Activated CD4-positive, alpha-beta T cell treated with anti-CD3 and anti-CD28 coated beads, Interleukin-10, Interleukin-2, amounts not matched to agents 100 ng/mL and 50 ng/mL, durations not matched to agents 16 hours and 8 hours (primary cell): ENCODE measurements at places on chromosomes 7 and 10.

DNA sequence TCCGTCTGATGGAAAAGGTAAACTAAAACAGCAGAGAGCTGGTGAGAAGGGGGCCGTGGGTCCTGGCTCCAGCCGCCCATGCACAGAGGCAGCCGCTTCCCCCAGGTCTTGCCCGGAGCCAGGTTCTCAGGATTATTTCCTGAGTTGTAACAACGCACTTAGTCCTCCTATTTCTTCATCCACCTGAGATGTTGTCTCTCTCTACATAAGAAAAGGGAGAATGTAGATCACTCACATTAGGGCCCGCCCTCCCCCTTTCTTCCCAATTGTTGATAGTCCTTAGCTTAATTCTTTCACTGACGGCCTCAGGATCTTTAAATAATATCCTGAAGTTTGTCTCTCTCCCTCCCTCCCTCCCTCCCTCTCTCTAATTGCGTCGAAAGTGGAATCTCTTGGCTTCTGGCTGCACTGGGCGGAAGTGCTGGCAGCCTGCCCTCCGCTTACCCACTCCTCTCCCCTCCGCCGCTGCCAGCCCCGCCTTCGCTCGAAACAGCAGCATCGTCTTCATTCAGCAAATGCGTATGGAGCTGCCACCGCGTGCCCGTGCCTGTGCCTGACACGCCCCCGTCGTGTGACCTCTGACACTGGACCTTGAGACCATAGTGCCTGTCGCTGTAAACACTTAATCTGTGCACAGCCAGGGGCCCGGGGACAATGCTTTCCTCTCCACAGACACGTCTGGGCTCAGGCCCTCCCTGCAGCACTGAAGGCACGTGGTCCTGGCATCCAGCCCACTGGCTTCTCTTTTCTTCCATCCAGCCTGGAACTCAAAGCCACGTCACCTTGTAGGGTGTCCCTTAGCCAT is 174.5 kb upstream of the PPP2R2D start:
- DNase-seq, result no peak

DNA sequence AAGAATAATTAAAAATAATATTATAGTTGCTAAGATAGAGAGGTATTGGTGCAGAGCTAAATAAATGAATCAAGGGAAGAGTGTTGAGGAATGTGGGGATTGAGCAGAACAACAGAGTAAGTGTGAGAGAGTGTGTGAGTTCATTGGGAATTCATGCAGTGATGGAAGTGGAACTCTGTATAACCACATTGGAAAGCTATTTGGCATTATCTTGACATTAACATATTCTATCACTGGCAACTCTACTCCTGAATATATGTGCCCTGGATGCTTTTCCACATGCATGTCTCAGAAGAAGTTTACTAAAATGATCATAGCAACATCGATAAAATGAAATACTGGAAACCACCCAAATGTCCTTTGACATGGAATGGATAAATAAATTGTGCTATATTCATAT is 164.1 kb downstream of the SEMA3E start:
- no peak for DNase-seq

GRCh38 chr7:70696201-70696754 is 435.7 kb upstream of the GALNT17 start:
- DNase-seq, result no peak

- DNase-seq, result peak; percentile 17
Measured at GRCh38 chr10:24451325-24451820, 242.4 kb downstream of the KIAA1217 start.

- no peak for DNase-seq
Measured at GRCh38 chr10:35365994-35366393, 29.7 kb downstream of the CCNY start.

DNA sequence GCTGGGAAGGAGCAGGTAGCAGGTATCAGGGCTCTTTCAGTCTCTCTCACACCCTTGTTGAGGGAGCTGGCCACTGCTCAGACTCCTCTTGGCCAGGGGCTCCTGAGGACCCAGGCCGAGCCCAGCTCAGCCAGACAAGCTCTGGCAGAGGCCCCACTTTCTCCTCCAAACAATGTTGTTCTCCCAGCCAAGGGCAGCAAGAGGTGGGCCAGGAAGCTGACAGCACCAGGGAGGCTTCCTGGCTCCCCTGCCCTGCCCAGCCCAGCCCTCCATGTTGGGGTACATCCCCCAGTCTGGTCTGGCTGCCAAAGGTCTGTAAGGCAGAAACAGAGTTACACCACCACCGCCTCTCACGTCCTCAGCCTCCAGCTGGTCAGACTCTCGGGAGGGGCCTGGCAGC is 33.9 kb upstream of the COL13A1 start:
- no peak for DNase-seq

GRCh38 chr7:43671521-43671920 is 57.8 kb downstream of the COA1 start:
- DNase-seq, result no peak

DNA sequence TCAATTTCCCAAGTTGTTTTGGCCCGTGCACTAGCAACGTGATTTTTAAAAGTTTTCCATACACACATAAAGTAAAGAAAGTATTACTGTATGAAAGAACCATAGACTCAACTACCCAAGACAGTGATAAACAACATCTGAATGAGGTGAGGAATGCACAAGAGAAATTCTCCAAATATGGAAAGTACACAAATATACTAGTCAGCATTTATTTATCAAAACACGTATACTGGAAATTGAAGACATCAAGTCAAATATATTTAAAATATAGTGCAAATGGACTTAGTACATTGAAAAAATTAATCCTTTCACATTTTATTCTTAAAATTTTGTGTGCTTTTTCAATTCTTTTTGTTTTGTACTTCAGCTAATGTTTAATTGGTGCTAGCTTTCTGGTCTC is 143.6 kb downstream of the ARL4A start:
- no peak for DNase-seq

- DNase-seq, result peak; percentile 57
Measured at GRCh38 chr10:24822590-24822989, 98.9 kb upstream of the ARHGAP21 start.

DNA sequence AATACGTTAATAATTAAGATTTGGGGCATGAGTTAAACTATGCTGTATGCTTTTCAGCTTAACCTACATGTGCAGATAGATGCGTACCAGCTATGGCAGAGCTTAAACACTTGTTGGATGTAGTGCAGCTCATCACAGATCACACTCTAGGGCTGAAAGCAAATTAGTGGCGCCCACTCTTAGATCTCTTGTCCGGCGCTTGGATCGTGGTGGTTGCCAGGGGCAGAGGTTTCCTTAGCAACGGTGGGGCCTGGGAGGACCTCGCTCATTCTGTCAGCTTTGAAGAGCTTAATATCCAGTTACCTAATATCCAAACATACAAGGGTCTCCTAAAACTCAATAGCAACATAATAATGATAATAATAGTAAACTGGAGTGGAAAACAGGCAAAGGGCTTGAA is 548.2 kb upstream of the PFKP start:
- DNase-seq, result no peak

DNA sequence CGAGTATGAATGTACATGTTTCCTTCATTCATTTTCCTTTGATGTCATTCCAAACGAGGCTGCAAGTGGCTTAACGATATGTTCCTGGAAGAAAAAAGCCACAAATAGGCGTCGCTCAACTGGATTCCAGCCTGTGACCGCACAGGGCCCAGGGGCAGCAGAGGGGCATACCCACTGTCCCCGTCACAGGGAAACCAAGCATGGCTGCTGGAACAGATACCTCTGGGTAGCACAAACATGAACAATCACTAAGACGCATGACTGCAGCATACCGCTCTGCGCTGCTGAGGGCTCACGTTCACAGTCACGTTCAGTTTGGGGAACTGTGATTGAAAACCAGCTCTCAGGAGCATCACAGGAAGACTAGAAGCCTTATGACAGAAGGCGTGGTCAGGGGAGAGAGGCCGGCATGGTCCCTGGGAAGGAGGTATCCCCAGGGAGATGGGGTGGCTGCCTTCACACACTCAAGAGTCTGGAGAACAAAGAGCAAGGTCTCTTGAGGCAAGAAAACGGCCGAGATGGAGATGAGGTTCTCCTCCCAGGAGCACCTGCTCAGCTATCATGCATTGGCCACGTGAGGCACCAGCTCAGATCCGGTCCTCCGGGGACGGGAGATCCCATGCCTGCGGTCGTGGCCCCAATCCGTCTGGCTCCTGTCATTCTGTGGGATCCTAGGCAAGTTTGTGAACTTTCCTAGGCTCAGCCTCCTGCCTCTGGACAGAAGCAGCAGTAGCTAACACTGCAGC is 213.6 kb downstream of the DIP2C start:
- DNase-seq, result no peak

GRCh38 chr7:30618961-30619360 is 24.3 kb downstream of the GARS1 start:
- no peak for DNase-seq

DNA sequence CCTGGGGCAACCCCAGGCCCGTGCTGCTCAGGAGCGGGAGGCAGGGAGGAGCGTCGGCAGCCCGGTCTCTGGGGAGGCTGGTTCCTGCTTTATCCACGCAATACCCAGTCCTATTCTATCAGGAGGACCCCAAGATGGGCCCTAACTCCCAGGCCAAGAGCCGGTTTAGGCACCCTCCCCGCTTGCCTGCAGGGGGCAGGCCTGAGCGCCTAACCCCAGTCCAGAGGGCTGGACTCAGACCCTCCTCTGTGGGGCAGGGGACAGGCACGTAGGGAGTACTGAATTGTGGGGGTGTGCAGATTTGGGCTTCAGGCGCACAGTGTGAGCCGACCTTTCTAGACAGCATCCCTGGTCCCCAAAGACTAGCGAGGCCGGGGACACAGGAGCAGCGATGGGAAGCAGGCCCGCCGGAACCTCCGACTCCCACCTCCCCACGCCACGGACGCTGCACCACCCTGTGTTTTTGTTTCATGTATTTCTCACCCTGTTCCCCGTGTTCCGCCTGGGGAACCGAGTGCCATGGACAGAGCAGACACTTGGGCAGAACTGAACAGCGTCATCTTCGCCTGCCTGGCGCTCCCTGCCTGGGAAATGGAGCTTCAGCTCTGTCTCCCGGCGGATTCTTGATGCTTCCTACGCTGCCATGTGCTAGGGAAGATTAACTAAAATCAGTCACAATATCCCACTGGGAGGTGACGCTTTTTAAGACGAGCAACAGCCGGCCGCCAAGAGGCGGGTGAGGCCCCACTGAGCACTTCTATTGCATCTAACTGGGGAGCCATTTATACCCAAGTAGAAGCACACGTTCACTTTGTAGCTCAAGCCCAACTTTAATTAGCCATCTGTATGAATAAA is 5.3 kb downstream of the NUDT1 start:
- DNase-seq, result peak; percentile 47

GRCh38 chr10:78455811-78456210 is 422.1 kb downstream of the RPS24 start:
- no peak for DNase-seq

- no peak for DNase-seq
Measured at GRCh38 chr10:117318909-117319308, 56.3 kb downstream of the PDZD8 start.

GRCh38 chr10:75935650-75936400 is 504.4 kb downstream of the LRMDA start:
- no peak for DNase-seq

GRCh38 chr7:74288034-74288881 is 949 bp upstream of the CLIP2 start:
- DNase-seq, result no peak

GRCh38 chr7:41197769-41198168 is 505.1 kb downstream of the INHBA start:
- DNase-seq, result no peak

DNA sequence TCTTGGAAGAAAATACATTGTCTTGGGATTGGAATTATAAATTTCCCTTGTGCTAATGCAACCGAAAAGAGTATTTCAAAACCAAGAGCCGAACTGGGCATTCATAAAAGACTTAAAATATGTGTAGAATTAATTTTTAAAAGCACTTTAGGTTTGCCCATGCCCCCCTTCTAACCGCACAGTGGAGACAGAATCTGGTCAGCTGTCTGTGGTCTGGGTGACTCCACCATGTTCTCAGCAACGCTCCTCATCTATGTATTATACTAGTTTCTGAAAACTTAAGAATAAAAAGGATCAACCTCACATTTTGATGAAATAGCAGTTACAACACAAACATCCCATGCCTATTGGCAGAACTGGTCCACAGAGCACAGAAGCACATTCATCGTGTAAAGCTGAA is 192.6 kb upstream of the C7orf33 start:
- no peak for DNase-seq

DNA sequence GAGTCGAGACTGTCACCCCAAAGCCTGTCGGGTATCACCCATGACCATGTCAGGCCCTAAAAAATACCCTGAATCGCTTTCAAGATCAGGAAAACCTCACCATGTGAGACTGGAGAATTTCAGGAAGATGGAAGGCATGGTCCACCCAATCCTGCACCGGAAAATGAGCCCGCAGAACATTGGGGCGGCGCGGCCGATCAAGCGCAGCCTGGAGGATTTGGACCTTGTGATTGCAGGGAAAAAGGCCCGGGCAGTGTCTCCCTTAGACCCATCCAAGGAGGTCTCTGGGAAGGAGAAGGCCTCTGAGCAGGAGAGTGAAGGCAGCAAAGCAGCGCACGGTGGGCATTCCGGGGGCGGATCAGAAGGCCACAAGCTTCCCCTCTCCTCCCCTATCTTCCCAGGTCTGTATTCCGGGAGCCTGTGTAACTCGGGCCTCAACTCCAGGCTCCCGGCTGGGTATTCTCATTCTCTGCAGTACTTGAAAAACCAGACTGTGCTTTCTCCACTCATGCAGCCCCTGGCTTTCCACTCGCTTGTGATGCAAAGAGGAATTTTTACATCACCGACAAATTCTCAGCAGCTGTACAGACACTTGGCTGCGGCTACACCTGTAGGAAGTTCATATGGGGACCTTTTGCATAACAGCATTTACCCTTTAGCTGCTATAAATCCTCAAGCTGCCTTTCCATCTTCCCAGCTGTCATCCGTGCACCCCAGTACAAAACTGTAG is 176.2 kb downstream of the RTKN2 start:
- DNase-seq, result no peak

DNA sequence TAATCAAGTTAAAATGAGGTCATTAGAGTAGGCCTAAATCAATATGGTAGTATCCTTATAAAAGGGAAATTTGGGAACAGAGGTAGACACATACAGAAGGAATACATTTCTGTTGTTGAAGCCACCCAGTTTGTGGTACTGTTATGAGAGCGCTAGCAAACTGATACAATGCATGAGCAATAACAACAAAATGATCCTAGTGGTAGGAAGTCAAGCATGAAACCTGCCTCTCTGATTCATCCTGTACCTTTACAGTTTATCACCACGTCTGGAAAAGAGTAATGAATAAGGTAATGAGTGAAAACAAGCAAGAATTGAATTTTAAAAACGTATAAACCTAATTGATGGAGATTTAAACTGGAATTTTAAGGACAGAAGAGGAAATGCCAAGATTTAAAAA is 217.2 kb downstream of the PCLO start:
- DNase-seq, result no peak

- no peak for DNase-seq
Measured at GRCh38 chr10:132273966-132274365, 33.8 kb downstream of the STK32C start.

GRCh38 chr10:51718804-51719291 is 19.5 kb upstream of the CSTF2T start:
- DNase-seq, result no peak

DNA sequence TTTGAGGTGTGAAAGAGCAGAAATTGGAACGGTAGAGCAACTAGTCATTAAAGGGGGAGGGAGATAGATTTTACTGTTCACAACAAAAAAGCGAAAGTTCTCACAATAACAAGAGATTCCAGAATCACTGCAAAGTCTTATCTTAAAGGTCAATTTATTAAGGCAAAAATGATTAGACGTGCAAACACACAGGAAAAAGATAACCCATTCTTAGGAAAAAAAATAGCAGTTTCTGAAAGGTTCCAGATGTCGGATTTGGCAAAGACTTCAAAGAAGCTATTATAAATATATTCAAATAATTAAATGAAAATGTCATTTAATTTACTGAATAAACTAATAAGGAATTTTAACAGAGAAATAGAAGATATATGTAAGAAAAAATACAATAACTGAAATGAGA is 70.8 kb upstream of the GNAI1 start:
- DNase-seq, result no peak
